ENCODE measurements at places on chromosomes 2 and 18.

- DNase-seq = no peak
Observed at GRCh38 chr18:75238100-75238499, 27.5 kb downstream of the TSHZ1 start.

- DNase-seq = no peak
Observed at GRCh38 chr2:239368906-239369552, 31.8 kb downstream of the HDAC4 start.

DNA sequence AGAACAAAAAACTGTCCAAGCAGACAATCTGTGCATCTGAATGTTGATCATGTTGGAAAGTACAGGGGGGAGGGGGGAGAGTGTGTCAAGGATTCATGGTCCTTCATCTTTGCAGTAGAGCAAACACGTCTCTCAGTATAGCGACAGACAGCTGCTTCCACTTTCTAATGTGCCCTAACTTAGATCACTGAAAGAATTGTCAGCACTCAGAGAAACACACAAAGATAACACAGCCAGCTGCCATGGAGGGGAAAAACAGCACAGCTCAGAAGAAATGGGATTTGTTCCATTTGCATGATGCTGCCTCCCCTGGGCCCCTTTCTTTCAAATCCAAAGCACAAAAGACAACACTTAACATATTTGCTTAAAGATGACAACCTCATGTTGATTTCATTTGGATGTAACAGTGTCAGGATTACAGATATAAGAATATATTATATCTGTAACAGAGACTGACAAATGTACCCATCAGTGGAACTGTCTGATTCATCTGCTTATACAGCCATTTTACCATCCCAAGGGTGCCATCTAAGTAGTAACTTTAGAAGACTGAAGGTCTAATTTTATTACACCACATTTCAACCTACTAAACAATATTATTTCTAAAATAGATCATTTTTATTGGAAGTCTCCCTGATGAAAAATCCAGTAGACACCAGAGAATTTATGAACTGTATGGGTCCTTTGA lies 17.7 kb downstream of the FIGN start:
- no peak for DNase-seq

DNA sequence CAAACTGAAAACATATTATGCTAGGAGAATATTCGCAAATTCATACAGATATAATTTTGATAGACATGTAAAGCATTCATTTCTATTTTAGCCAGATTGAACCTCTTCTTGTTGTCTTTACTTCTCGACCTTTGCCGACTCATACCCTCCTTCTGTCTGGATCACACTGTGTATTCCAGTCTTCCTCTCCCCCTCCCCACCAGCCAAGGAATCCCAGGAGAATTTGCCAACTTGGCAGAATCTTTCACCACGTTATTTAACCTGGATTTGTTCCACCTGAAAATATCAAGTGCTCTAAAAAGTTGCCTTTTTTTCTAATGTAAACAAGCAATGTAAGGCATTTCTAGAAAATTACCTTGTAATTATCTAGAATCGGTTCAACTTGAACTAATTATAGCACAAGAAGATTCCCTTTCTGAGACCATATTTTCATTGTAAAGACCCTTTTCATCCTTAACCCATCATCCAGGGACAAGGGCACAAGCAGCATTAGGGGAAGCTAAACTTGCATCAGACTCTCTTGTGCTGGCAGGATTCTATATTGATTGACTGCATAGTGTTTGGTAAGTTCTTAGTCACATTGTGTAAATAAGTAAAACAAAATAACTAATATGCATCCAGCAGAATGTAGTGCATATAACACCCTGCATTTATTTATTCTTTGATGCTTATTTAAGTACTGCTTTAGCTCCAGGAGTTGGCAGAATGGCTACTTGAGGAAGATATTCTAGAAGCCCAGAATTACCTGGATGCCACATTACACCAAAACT lies 1328.7 kb upstream of the NXPH2 start:
- no peak for DNase-seq

Measured in dermis microvascular lymphatic vessel endothelial cell (primary cell).